ENCODE measurements at places on chromosomes 1 and 21.

GRCh38 chr1:58620926-58621325 is 43.9 kb upstream of the TACSTD2 start:
- no peak for DNase-seq

DNA sequence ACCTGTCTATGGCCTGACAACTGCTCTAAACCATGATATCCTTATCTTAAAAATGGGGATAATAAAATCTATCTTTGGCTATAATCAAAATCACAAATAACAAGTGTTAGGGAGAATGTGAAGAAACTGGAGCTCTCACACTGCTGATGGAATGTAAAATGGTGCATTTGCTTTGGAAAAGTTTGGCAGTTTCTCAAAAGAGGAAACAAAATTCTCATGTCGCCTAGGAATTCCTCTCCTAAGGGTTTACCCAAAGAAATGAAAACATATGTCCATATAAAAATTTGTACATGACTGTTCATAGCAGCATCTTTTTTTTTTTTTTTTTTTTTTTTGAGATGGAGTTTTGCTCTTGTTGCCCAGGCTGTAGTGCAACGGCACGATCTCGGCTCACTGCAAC is 64.3 kb downstream of the ZNF281 start:
- no peak for DNase-seq

GRCh38 chr1:12194666-12195216 is 27.9 kb downstream of the TNFRSF1B start:
- DNase-seq = no peak

GRCh38 chr1:119647734-119648619 is at the start of gene ZNF697:
Gene ZNF697, minus strand, starts transcription at chr1:119648266. Its CDS starts 22,166 bp downstream, at chr1:119626100.
- peak; percentile 87 for DNase-seq

- DNase-seq = no peak
These were observed 606.9 kb downstream of the NUF2 start for GRCh38 chr1:163928651-163929050.

- no peak for DNase-seq
These were observed 103.4 kb upstream of the PROX1 start for GRCh38 chr1:213884402-213884801.

- no peak for DNase-seq
These were observed 14.5 kb downstream of the TBX15 start for GRCh38 chr1:118973531-118974137.

GRCh38 chr1:223479718-223480425 is 86.7 kb downstream of the CCDC185 start:
- DNase-seq = no peak

DNA sequence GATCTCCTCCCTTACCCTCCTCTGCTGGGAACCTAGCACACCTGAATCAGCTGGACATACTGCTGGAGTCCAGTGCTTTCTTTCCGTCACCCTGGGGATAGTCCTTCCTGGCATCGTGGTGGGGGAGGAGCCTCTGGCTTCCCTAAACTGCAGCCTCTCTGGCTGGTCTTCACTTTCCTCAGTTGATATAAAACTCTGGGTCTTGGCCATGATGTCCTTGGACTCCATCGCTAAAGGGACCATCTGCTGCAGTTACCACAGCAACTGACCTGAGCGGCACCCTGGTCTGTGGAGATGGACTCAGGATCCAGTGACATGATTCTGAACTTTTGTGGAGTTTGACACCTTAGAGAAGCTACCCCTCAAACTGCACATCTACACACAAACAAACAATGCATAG is 22.8 kb downstream of the PARS2 start:
- no peak for DNase-seq

GRCh38 chr1:226404063-226404903 is 3.6 kb downstream of the PARP1 start:
- DNase-seq = no peak

GRCh38 chr1:190001187-190001586 is 476.5 kb downstream of the BRINP3 start:
- no peak for DNase-seq

DNA sequence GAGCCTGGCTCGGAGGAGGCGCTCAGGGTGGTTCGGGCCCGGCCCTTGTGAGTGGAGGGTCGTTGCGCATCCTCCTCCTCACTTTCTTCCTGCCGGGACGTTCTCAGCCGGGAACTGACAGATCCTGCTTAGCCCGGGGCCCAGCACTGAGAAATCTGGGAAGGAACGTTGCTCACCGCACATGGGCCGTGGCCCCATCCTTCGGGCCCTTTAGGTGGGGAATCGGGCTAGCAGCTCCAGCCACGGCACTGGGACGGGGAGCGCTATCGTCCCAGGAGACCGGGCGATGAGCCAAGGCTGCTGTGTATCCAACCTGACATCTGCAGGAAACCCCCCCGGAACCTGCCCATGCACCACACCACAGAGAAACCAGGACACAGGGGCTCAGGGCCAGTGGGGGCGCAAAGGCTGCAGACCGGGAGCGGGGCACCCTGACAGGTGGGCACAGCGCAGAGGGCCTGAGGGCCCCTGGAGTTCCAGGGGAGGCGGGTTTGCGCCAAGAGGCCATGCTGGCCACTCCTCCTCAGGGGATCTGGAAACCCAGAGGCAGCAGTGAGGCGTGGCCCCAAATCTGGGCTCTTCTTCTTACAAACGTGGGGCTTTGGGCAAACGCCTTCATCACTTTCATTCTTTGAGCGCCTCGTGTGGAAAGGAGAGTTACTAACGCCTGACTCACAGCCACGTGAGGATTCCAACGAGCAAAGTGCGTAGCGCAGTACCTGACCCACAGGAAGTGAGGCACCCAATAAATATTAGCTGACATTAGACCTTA is at the start of gene SH2D5:
Gene SH2D5 (minus strand): TSS at position 116 of the 772 bp plus-strand sequence. CDS start 4,659 bp downstream, outside the sequence.
- peak; percentile 79 for DNase-seq

GRCh38 chr1:99768104-99768503 is 1.7 kb upstream of the FRRS1 start:
- no peak for DNase-seq

DNA sequence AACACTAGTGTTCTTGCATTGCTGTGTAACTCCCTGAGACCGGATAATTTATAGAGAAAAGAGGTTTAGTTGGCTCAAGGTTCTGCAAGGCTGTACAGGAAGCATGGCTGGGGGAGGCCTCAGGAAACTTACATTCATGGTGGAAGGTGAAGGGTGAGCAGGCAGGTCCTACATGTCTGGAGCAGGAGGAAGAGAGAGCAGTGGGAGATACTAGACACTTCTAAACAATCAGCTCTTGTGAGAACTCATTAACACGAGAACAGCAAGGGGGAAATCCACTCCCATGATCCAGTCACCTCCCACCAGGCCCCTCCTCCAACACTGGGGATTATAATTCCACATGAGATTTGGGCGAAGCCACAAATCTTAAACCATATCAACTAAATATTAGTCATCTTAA is 30.1 kb downstream of the RNF2 start:
- no peak for DNase-seq

- DNase-seq = no peak
These were observed 31.8 kb upstream of the ENO1 start for GRCh38 chr1:8910331-8910730.

DNA sequence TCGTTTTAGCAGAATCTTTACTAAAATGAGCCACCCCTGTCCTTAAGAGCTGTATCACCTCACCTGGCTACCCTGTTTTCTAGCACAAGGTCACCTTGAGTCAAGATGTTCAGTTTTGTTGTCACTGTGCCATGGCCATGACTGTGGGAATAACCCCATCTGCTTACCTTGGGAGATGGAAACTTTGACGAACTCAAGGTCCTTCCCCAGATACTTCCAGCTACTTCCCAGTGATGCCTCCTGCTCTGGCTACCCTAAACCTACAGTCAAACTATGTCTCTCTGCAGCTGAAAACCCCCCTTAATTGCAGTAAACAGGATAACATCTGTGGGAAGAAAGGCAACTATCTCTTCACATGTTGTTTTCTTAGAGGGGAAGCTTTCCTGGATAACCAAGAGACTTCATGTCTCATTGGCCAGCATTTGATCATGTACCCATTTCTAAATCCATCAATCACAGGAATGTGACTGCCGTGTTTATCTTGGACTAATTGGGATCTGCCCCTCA is 89.5 kb upstream of the C1orf21 start:
- no peak for DNase-seq

DNA sequence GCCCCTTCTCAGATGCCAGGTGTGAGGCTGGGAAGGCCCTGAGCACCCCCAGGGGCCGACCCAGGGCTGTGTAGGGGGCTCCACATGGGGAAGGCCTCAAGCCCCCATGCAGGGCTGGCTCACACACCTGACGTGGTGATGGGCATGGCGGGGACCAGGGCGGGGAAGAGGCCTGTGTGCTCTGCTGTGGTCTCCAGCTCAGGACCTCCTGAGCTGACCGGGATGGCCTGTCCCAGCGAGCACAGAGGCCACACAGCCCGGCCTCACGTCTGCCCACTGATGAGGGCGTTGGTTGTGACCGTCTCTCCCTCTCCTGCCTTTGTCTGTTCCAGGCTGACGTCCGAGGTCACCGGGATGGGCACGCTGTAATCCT is 40.2 kb upstream of the COL6A1 start:
- DNase-seq = no peak

- no peak for DNase-seq
These were observed 19.4 kb downstream of the RSPH1 start for GRCh38 chr21:42476388-42477331.

DNA sequence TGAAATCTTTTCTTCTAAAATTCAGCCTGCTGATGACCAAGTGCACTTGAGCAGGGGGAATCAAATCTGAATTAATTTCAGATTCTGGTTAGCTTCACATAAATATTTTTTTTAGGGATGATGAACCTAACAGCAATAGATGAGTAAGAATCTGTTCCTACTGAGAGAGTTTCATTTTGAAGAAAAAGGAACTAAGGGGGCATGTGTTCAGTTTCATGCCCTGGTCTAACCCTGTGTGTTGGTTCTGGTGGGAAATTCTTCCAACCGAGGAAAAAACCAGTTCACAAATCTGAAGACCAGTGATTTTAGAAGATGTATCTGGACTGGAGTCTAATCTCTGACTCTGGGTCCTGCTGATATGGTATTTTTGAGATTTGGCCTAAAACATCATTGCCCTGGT is 13.7 kb downstream of the SELL start:
- no peak for DNase-seq

DNA sequence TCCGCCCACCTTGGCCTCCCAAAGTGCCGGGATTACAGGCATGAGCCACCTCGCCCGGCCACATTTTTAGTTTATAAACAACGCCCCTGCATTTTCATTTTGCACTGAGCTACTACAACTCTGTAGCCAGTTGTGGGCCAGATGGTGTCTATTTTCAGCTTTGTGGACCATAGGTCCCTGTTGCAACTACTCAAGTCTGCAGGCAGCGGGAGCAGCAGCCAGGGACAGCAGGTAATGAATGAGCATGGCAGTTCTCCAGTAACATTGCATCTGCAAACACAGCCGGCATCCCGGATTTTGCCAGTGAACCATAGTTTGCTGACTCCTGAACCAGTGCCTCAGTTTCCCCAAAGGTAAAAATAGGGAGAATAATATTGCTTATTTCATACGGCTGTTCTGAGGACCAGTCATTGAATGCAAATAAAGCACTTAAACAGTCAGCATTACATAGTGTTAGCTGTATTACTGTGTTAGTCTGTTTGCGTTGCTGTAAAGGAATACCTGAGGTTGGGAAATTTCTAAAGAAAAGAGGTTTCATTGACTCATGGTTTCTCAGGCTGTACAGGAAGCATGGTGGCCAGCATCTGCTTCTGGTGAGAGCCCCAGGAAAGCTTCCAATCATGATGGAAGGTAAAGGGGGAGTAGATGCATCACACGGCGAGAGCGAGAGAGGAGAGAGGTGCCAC is 65.5 kb upstream of the SLC45A1 start:
- no peak for DNase-seq

GRCh38 chr1:40318476-40318875 is 1.4 kb upstream of the COL9A2 start:
- no peak for DNase-seq

DNA sequence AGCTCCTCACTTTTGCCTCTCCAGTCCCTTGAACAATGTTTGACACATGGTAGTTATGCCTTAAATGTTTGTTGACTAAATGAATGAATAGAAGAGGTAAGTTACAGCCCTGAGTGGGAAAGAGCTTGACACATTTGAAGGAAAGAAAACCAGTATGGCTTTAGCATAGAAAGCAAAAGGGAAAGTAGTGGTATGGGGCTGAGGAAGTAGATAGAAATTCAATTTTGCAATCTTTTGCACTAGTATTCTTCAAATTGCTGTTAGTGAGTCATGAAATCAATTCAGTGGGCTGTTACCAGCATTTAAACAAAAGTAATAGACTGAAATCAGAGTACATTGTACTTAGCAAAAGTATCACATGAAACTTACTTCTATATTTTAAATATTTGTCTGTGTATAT is 21.1 kb downstream of the PLA2G4A start:
- no peak for DNase-seq

- DNase-seq = no peak
These were observed 779.7 kb downstream of the USP25 start for GRCh38 chr21:16509476-16509875.

GRCh38 chr1:65321879-65322278 is 12.5 kb downstream of the DNAJC6 start:
- no peak for DNase-seq

GRCh38 chr21:45408801-45409261 is 3.9 kb downstream of the COL18A1 start:
- no peak for DNase-seq

GRCh38 chr1:203673550-203674411 is 47.1 kb downstream of the ATP2B4 start:
- DNase-seq = peak; percentile 100

GRCh38 chr21:16872616-16873015 is 640.2 kb upstream of the CXADR start:
- no peak for DNase-seq

DNA sequence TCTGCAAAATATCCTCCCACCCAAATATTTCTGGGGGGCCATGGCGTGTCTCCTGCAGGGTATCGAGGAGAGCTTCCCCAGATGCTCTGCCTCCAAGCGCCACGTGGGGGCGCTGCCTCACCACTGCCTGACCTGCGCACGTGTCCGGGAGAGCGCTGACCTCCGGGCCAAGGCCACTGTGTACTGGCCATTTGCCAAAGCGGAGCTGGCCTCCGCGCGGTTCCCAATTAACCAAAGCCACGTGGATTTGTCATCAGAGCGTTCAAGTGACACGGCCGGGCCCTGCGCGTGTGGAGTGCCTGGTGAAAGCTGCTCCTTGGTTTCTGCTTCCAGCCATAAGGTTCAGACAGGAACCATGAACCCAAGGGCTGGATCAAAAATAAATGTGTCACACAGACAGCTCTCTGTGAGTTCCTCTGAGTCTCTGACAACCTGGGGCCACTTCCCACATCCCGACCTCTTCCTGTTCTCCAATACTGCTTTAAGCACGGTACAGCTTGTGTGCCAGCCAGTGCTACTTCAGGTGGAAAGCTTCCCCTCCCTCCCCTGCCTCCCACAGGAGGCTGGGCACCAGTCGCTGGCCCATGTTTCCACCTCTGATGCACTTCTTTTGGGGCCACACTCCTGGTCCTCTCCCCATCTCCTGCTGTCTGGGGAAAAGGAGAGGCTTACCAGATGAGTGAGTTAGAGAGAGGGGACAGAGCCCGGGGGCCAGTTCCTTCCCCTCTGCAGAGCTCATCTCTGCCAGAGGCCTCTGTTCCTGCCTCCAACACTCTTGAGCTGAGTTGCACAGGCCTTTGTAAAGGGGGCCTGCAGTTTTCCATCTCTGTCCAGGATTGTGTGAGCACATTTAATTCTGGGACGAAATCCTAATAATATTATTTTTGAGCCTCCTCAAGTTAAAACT is 26.1 kb downstream of the ZP4 start:
- DNase-seq = peak; percentile 44

- no peak for DNase-seq
These were observed 93.5 kb downstream of the IER5 start for GRCh38 chr1:181181792-181182585.
